Thyroid gland (tissue), 4 donors: ENCODE measurements at places on chromosomes 11 and 22. TPM values are rescaled to one million over a fixed set of nuclear protein-coding genes. Genes with fewer than 3 reads are reported as not detected.
A peak's percentile ranks its signal among the peaks of the same experiment; 100 is the strongest.

The CDC42BPG gene
- 12.2 TPM for total RNA-seq

GRCh38 chr11:105910095-105910715 is 111.8 kb downstream of the MSANTD4 start:
- no peak for DNase-seq

The MGAT3 gene
- total RNA-seq, result 1.6 TPM

The TSPAN32 gene
- total RNA-seq, result not detected

The SLC5A12 gene
- total RNA-seq, result not detected

DNA sequence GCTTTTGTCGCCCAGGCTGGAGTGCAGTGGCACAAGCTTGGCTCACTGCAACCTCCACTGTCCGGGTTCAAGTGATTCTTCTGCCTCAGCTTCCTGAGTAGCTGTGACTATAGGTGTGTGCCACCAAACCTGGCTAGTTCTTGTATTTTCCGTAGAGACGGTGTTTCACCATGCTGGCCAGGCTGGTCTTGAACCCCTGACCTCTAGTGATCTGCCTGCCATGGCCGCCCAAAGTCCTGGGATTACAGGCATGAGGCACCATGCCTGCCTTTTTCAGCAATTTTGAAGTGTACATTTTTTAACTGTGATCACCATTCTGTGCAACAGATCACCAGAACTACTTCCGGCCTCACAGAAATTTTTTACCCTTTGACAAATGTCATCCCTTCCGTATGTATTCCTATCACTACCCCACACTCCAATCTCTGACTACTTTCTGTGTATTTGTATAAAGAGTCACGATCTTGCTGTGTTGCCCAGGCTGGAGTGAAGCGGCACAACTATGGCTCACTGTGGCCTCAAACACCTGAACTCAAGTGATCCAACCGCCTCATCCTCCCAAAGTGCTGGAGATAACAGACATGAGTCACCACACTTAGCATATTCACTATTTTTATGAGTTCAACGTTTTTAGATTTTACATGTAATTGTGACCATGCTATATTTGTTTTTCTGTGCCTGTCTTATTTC is 44.0 kb downstream of the XKR3 start:
- no peak for DNase-seq

The RIMBP3C gene
- 0.59 TPM for total RNA-seq

DNA sequence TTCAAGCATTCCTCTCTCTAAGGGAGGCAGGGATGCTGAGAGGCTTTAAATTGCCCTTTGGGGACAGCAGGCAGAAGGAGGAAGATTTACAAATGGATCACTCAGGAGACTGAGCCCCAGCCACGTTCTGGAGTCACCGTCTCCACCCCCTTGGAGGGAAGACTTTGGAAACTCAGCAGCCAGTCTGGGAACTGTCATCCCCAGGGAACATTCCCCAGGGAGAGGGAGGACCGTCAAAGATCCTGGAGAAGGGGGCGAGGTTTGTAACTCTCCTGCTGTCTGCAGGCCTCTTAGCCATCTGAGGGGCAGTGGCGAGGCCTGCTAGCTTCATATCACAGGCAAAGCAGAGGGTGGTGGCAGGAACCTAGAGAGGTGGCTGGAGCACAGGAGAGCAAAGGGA is 56.1 kb upstream of the SLC22A12 start:
- no peak for DNase-seq

- DNase-seq, result no peak
These were observed 87.2 kb downstream of the KCNC1 start for GRCh38 chr11:17821648-17822400.

DNA sequence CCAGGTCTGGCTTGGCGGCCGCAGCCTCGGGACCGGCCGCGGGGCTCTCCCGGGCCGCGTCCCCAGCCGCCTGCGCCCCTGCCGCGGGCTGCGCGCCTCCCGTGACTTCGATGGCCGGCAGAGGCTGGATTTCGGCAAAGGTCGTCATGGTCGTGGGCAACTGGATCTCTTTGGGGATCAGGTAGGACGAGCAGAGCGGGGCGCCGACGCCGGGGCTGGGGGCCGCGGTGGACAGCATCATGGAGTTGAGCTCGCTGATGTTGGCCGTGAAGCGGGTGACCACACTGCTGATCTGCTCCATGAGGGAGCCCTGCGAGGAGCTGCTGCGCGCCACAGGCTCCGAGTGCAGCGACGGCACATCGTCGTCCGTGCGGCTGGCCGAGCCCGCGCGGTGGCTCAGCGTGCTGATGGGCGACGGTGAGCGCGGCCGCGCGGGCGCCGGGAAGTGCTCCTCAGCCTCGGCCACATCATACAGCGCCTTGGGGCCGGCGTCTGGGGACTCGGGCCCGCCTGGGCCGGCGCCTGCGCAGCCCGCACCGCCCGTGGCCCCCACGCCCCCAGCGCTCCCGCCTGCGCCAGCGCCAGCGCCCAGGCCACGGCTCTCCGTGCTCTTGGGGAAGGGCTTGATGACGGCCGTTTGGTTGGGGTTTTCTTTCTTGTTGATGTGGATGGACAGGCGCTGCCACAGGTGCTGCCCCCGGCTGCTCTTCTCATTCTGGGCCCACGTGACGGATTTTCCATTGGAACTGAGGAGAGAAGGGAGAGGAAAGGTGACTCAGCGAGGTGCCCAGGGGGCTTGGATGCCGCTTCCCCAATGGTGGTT is 171.4 kb upstream of the CTSC start:
- DNase-seq, result peak; percentile 14

GRCh38 chr22:31956360-31956759 is 12.0 kb downstream of the YWHAH start:
- no peak for DNase-seq

GRCh38 chr11:2135018-2135569 is 4.1 kb downstream of the IGF2 start:
- no peak for DNase-seq

GRCh38 chr11:93080146-93080759 is 110.8 kb downstream of the MTNR1B start:
- peak; percentile 78 for DNase-seq

DNA sequence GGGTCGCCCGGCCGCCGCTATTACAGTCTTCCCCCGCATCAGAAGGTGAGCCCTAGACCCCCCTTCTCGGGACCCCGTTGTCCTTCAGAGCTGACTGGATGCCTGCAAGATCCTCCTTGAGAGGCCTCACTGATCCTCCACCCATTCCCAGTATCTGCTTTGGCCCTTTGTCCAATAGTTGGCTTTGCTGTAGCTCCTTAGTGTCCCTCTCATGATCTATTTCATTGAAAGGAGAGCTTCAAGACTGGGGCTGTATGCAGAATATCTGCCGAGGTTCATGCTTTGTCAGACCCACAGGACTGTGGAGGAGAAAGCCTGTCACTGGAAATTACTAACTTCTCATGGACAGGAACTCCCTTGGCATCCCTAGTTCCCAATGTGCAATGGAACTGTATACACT is 499 bp downstream of the DLAT start:
- no peak for DNase-seq

The YPEL1 gene
- 6.7 TPM for total RNA-seq

- DNase-seq, result no peak
These were observed 196.4 kb upstream of the TENM4 start for GRCh38 chr11:79637219-79637618.

The TLCD5 gene
- total RNA-seq, result 13.6 TPM

DNA sequence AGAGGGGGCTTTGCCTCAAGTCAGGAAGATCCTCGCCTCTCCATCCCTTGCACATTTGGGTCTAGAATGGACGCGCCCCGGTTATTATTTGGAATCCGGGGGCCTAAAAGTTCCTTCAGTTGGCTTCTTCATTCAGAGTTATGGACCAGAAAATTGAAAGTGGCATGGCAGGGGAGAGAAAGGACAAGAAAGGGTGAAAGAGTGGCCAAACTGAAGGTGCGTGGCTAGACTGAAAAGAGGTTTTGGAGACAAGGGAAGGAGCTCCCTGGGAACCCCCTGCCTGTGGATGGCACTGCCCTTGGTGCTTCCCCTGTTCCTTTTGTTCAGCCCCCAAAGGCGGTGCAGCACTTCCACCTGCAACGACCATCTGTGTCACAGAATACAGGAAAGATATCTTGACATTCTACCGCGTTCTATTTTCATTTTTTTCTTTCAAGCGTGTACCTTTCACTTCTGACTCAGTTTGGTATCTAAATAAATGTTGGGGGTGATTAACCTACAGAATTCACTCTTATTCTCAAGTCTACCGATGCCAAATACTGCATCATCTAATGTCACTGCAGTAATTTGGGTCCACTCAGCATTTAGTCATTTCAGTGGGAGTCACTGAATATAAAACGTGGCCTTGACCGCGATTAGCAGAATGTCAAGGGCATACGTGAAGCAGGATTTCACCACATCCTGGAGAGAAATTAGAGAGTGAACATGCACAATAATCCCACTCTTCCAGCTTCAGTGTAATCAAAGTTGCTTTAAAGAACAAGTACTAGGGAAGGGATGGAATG is 88.1 kb upstream of the ARHGAP32 start:
- DNase-seq, result no peak

DNA sequence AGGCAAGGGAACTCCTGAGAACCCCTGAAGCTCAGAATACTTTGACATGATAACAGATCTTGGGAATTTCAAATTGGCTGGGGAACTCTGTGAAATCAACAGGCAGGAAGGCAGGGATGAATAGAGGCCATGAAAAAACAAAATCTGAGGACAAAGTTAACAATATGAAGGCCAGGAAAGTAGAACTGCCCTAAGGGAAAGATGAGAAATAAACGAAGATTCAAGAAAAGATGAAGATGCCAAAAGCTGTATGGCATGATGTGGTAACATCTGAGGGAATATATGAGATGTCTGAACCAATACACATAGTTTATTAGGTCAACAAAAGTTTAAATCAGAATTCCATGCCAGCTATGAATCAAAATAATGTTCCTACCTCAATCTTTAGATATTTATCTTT is 25.0 kb downstream of the SERGEF start:
- no peak for DNase-seq

DNA sequence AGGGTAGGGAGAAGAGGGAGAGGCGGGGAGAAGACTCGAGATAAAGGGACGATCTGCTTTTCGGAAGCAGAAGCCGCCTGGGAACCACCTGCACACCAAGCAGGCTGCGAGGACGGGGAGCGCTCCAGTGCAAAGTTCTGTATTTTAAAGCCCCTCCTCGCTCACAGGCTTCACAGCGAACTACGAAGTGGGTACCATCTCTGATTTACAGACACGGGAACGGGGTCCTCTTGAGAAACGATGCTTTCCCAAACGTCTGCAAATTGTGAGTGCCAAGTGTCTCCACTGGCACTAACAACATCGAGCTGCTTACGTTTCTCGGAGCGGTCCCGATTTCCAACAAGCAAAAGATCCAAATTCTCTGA is 700 bp upstream of the STX3 start:
- peak; percentile 24 for DNase-seq

- no peak for DNase-seq
These were observed 2191.2 kb downstream of the LRRC4C start for GRCh38 chr11:39268176-39268690.
